Foreskin keratinocyte (primary cell): ENCODE measurements at places on chromosomes 11 and 22. TPM values are rescaled to one million over a fixed set of nuclear protein-coding genes. Genes with fewer than 3 reads are reported as not detected.

DNA sequence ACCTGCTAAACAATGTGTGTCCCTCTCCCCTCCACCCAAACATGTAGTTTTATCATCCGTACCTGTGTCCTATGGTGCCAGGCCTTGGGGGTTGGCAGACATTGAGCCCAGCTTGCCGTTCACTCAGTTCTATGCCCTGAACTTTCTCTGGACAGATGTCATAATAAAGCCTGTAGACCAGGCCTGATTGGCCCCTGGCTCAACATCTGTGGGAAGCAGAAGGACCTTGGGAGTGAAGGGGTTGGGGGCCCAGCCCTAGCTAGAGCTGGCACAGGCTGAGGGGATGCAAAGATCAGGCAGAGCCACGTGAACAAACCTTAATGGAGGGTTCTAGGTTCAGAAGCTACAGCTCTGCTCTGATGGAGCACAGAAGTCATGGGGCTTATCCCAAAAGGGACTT lies 600.6 kb downstream of the BUD13 start:
- DNase-seq, result no peak

The SORL1 gene
- total RNA-seq, result 67.1 and 71.9 TPM in 2 replicates

The SLC35C1 gene
- 10.4 and 13.2 TPM in 2 replicates for total RNA-seq

The SCARF2 gene
- total RNA-seq, result 0.14 and 0.24 TPM in 2 replicates

The MS4A7 gene
- total RNA-seq, result not detected in 2 replicates
